Suppressor macrophage (primary cell): ENCODE measurements at places on chromosomes 4 and X.
A peak's percentile ranks its signal among the peaks of the same experiment; 100 is the strongest.

GRCh38 chr4:159256037-159256436 is 153.2 kb downstream of the RAPGEF2 start:
- no peak for DNase-seq

GRCh38 chr4:145290955-145291354 is 110.6 kb upstream of the OTUD4 start:
- no peak for DNase-seq

- DNase-seq: no peak
Measured at GRCh38 chr4:146548443-146548842, 26.7 kb upstream of the SLC10A7 start.

DNA sequence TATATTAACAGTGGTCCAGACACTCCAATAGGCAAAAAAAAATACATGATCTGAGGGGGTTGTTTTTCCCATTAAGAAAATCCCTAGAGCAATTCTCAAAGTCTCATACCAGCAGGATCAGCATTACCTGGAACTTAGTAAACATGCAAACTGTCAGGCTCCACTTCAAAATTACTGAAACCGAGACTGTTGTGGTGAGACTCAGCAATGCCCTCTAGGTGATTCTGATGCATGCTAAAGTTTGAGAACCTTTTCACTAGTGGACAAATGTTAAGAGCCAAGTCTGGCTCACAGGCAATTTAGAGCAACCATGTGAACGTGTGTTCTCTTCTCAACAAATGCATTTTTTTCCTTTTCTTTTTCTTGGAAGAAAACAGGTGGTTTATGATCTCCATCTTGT is 30.2 kb downstream of the NEK1 start:
- DNase-seq: no peak

GRCh38 chrX:131202766-131203165 is 86.3 kb downstream of the IGSF1 start:
- DNase-seq: no peak

DNA sequence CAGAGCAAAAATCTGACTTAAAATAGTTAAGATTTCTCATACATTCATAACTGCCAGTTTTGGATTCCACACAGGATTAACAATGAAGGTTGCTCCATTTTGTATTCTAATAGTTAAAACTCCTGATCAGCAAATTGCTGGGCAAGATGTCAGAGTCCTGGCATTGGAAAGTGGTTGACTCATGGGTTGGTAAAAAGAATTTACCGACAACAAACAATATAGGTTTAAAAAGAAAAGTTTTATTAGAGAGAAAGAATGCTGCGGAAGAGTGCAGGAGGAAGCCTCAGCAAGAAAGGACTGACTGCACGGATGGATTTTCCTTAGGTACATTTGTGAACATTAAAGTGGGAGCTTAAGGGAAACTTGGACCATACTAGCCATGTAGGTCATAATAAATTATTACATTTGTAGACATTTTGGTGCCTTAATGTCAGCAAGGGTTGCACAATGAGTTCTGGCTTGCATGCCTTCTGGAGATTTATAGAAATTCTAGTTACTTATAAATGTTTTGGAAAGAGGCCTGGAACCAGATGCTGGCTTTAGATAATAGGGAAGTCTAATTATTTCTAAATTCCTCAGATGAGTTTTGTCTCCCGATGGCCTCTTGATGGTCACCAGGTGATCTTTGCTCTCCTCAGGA is 25.4 kb upstream of the IL2 start:
- DNase-seq: no peak

- DNase-seq: no peak
Measured at GRCh38 chr4:169251291-169252235, 19.2 kb downstream of the SH3RF1 start.

- DNase-seq: no peak
Measured at GRCh38 chr4:153122855-153123254, 81.4 kb upstream of the TRIM2 start.

DNA sequence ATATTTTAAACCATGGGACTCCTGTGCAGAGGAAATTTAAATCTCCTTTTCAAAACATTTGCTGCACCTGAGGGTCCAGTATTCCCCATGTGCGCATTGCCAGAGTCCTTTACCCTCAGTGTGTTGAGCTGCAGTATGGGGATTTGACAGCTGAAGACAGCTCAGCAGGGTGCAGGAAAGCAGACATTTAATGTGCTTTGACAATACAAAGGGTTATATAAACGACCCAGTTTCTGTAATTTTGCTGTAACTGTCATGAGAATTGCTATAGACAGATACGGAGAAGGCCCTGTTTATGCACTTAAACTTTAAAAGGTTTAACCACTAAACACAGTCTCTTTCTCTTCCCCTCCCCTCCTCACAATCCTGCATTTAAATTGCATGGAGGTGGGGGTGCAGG is 393.4 kb downstream of the MID1IP1 start:
- DNase-seq: no peak

- DNase-seq: no peak
Measured at GRCh38 chrX:130084631-130085237, 25.6 kb downstream of the ELF4 start.

GRCh38 chr4:183078634-183079033 is 20.4 kb upstream of the WWC2 start:
- DNase-seq: no peak

DNA sequence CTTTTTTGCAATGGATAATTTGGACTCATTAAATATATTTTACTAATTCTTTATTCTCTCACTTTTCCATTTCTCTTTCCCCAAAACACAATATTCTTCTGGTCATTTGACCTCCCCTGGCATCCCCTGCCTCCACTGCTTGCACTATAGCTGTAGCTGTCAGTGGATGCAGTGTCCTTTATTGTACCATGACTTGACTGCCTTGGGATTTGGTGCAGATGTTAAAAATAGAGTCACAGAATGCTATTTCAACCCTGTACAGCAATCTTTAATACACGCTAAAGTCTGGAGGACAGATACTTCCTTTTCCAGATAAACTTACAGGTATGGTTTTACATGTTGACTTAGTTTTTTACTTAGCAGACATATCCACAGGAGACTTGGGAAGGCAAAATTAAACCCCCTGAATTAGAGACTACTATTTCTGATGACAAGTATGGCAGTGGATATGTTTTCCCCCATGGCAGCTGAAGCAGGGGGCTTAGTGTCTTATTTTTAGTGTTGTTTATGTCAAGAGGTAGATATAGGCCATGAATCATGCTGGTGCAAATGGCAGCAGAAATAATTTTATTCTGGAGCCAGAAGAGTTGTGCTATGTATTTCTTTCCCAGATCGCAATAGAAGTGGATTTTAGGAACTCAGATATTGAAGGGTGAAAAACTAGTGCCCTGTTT is 461.4 kb downstream of the NAF1 start:
- DNase-seq: no peak

- DNase-seq: peak; percentile 3
Measured at GRCh38 chr4:44447563-44448504, 775 bp downstream of the KCTD8 start.

DNA sequence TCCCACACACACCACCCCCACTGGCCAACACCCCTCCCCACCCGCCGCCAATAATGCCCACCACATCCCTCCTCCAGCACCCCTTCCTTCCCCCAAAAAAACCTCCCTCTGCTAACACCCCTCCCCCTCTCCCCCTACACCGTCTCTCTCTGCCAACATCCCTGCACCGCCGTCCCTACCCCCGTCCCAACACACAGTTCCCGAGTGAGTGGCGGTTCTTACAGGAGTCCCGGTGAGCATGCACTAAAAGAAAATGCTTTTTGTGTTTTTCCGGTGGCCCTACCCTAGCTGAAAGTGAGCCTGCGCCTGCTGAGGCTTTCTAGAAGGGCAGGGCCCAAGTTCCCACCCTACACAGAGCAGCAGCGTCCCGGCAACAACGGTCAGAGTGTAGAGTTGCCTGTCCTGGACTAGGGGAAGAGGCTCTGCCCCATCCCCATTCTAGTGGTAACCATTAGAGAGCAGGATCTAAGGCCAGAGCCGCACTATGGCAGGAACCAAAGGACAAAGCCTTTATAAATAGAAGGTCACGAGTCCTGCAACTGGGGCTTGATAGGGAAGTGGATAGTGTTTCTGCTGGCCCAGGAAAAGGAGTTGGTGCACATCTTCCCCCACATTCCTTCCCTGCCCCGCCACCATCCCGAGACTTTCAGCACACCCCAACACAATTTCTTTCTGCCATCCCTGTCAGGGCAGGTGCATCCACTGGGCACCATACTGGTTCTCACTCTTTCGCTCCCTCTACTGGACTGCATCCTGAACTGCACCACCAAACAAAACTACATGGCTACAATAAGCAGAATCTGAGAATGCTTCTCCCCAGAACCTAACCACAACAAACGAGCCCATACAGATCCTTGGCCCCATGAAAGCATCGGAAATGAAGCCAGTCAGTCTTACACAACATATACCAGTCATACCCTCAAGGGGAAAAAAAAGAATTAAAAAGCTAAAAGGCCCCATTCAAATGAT is 78.1 kb upstream of the PAGE3 start:
- DNase-seq: peak; percentile 22

GRCh38 chrX:123833387-123833786 is 26.5 kb upstream of the XIAP start:
- peak; percentile 50 for DNase-seq

DNA sequence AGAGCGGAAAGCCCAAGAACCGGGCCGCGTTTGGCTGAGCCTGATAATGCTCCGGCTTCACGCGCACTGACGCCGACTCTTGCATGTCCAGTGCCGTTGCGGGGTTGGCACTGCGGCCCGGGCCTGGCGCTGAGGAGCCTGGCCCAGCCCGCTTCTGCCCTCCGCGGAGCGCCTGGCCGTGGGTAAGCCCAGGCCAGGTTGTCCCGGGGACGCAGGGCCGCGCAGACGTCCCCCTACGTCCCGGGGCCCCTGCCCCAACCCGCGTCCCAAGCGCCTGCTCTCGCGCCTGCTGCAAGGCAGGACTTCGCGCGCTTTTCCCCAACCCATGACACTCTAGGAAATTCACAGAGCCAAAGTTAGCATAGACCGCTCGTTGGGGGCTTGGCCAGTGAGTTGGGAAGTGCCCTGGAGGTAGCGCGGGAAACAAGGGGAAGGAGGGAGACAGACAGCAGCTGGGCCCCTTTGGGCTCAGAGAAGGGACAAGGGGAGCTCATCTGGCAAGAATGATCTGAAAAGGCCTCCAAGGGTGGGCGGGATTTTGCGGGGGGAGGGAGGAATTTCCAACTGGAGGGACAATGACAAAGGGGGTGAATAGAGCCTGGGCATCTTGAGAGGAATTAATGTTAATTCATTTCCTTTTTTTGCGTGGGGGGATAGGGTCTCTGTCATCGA is 665 bp upstream of the LRPAP1 start:
- no peak for DNase-seq

- peak; percentile 50 for DNase-seq
Measured at GRCh38 chrX:109537324-109537665, 651 bp downstream of the NXT2 start.

- DNase-seq: no peak
Measured at GRCh38 chrX:46340696-46341095, 204.5 kb downstream of the ZNF674 start.

DNA sequence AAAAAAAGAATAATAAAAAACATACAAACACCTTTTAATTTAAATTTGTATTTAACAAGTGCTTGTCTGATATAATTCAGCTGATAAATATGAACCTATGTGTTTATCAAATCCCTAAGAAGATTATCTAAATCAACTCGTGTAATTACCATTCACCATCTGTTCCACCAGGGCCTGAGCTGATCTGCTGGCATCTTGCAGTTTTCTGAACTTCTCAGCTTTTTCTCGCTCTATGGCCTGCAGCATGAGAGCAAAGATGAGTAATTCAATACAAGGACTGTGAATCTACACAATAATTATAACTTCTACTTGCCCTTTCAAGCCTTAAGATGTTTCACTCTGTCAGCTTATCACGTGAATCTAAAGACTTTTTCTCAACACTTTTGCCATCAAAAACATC is 709.7 kb downstream of the DMD start:
- no peak for DNase-seq

- DNase-seq: no peak
Measured at GRCh38 chrX:18389966-18390365, 35.4 kb upstream of the CDKL5 start.

DNA sequence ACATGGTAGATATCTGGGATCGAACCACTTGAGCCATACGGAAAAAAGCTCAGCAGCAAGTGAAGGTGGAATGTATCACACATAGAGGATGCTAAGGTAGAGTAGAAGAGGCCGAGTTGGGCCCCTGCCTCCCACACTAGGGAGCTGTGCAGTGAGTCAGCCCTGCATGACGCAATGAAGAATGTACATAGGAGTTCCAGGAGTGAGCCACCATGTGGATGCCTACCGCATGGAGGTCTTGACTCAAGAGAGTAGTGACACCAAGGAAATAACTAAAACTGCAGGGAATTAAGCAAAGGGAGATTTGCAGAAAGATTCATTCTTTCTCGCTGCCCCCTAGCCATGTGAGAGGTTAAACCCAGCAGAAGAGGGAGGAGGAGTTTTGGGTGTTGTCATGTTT is 389.6 kb upstream of the IGFBP7 start:
- peak; percentile 8 for DNase-seq

DNA sequence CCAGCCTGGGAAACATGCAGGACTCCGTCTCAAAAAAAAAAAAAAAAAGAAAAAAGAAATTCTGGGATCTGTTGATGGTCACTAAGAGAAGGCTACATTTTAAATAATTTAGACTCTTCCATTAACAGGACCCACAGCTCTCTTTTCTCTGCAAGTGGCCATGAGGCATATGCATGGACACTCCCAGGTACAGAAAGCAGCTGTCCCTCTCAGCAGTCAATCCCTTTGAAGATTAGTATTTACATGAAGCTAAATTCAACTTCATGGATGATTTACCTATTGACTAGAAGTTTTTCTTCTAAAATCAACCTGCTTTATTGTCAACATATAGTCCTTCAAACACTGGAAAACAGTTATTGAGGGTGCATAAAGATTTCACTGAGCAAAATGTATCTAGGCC is 139.9 kb downstream of the CPEB2 start:
- no peak for DNase-seq

DNA sequence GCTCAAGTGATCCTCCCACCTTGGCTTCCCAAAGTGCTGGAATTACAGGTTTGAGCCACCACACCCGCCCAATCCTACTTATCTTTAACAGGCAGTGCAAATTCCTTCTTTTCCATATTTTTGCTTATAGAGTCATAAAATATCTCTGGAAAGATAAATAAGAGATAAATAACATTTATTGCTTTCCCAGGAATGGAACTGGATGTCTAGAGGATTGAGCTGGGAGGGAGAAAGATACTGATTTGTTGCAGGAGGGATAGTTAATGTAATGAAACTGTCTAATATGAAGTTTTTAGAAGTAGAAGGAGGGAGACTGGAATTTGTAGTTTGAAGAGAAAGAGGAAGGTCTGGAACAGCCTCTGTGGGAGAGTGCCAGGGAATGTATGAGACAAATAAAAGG is 20.2 kb downstream of the ITGB1BP2 start:
- no peak for DNase-seq

GRCh38 chrX:149713279-149714050 is 1.6 kb downstream of the MAGEA11 start:
- no peak for DNase-seq

- DNase-seq: no peak
Measured at GRCh38 chrX:40173143-40174000, 75.6 kb upstream of the BCOR start.

GRCh38 chr4:153010146-153010545 is 74.0 kb downstream of the FHDC1 start:
- no peak for DNase-seq

- DNase-seq: no peak
Measured at GRCh38 chr4:108696160-108696559, 45.8 kb downstream of the OSTC start.
